ENCODE measurements at places on chromosomes 2 and 18. TPM values are rescaled to one million over a fixed set of nuclear protein-coding genes. Genes with fewer than 3 reads are reported as not detected.

Gene DCDC2C
- not detected for total RNA-seq

DNA sequence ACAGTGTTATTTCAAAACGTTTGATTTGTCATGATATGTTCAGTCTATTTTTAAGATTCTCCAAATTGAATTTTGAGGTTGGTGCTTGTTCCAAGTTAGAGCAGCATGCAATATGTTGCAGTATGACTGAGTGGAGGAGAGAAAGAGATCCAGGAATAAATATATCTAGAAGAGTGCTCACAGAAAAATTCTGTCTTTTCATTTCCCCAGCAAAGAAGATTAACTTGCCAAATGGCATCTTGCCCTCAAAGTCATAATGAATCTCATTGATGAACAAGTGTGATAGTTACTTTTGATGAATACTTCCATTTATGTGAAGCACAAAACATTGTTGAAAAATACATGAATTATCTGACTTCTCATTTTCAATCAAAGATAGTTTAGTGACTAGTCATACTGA is 95.9 kb downstream of the KCNJ3 start:
- DNase-seq: no peak

Gene CCDC148
- total RNA-seq: 0.30 TPM

DNA sequence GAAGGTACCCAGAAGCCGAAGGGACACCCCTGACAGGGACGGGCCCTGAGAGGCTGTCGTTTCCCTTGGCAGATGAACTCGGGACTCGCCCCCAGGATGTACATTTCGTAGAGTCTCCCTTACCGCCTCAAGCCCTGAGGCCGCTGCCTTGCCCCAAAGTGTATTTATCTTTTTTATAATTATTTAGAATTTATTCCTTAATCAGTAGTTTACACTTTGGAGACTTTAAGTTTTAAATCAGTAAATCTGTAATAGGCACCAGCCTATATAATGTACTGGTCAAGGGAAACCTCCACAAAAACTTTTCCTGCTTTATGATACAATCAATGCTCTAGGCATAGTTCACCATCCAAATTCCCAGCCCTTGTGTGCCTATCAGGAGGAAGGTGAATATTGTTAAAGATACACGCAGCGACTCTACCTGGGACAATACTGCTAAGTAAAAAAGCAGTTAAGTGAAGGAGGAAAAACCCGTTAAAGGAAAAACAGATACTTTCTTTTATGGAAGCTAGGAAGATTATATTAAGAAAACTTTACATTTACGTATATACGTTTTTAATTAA is 848 bp downstream of the VRK2 start:
- DNase-seq: no peak

DNA sequence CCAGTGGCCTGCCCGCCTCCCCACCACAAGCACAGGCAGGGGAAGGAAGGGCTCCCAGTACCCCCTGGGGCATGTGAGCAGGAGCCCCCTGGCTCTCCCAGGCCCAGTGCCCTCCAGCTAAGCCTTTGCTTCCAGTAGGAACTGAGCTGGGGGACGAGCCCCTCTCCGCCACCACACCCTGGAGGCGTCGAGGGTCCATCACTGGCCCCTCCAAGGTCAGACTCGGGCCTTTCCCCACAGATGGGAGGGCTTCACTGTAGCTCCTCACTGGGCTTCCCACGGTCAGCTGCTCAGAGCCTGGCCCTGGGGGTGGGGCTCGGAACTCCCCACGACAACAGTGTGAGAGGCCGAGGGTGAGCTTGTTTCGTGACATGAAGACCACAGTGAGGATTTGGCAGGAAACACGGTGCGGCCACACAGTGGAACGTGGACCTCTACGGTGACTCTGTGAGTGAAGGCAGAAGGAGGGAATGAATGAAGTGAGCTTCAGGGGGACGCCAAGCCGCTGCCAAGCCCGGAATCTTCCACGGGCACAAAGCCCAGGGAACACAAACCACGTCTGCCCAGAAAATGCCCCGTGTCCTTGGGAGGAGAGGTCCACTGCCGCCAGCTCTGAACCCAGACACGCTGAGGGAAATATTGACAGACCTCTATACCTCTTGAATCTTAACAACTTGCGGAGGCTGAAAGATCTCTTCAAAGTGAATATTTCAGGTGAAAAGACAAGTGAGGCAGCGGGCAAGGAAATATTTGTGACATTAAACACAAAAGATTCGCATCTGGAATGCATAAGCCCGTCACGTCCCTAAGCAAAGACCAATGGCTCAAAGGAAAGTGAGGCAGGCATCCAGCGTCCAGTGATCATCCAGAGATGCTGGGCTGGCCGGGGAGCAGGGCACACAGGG is 144.8 kb upstream of the GPC1 start:
- DNase-seq: no peak

Gene MAB21L4
- not detected for total RNA-seq
